ENCODE measurements at places on chromosomes 12 and 14.

DNA sequence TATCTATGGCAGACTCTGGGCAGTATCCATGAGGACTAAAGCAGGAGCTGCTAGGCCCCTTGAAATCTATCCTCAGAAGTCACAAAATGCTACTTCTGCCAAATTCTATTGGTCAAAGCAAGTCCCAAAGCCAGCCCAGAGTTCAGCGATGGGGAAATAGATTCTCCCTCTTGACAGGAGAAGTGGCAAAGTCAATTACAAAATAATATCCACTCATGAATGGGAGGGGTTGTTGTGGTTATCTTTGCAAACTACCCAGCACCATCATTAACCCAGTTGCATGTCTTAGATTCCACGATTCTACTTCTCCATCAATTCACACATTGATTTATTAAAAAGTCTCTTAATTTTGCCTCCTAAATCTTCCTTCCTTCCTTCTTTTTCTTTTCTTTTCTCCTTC, 30.7 kb upstream of the STXBP6 start:
- DNase-seq = no peak

DNA sequence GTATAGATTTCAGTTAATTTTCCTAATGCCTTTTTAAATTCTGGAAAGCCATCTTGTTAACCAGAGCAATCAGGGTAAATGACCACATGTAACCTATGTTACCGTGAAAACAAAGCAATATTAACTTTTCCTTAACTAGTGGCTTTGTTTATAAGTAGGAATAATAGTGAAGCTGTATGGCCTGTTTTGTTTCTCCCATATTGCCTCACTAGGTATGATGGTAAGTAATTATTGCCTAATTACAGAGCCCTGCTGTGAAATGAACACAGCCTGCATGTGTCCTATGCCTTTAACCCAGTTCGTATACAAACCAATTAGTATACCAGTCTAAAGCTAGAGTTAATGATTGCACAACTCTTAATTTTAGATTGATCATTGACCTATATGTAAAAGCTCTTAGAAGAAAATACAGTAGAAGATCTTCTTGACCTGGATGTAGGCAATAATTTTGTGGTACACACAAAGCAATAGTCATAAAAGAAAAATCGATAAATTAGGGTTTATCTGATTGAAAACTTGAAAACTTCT, 249.9 kb downstream of the CCDC91 start:
- DNase-seq = no peak

DNA sequence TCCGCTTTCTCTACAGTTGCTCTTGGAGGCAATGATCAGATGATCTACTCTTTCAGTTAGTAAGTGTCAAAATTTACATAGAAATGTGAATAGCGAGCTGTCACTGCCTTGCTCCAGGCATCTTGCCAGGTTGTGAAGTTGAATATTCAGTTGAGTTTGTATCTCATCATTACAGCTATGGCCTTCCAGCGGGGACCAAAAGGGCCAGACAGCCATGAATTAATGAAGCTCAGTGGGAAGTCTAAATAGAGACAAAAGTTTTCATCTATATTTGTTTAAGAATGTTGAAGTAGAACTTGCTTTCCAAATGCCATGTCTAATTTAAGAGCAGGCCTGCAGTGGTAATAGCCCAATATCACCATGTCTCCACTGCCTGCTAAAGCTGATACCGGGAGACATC, 387.8 kb downstream of the FLRT2 start:
- DNase-seq = no peak

DNA sequence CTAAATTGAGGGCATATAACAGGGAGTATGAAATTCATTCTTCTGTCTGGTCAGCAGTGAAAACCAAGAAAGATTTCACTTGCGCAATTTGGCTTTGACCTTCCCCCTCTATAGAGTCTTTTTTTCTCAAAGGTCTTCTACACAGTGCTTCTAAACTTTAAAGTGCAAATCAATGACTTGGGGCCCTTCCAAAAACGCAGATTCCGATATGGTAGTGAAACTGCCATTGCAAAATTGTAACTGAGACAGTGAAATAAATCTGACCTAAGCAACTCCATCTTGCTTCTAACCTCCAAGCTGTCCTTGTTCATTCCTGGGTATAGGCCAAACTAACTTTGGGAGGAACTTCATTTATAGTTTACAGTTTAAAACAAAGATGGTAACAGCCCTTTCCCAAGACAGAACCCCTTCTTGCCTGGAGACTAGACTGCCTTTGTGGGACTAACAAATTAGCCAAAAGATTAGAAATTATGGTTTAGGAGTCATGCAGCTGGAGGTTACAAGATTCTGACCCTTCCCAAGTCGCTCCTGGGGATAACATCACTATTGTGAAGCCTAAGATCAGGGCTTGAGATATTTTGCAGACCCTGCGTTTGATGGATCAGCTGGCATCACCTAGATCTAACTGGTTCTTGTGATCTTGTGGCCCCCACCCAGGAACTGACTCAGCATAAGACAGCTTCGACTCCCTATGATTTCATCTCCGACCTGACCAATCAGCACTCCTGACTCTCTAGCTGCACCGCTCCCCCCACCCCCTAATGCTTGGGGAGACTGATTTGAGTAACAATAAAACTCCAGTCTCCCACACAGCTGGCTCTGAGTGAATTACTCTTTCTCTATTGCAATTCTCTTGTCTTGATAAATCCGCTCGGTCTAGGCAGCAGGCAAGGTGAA, 5.0 kb downstream of the SLC25A21 start:
- DNase-seq = no peak

GRCh38 chr14:69789118-69789640, 7.9 kb downstream of the SLC10A1 start:
- DNase-seq = no peak

- DNase-seq = no peak
Observed at GRCh38 chr12:18864900-18865561, 127.1 kb downstream of the CAPZA3 start.

- DNase-seq = no peak
Observed at GRCh38 chr12:95574799-95575452, 23.6 kb upstream of the USP44 start.

GRCh38 chr12:117161460-117162166, 28.7 kb downstream of the FBXO21 start:
- no peak for DNase-seq

- DNase-seq = no peak
Observed at GRCh38 chr14:29446971-29447370, 480.7 kb downstream of the PRKD1 start.
